ENCODE measurements at places on chromosomes 3 and 15.
A peak's percentile ranks its signal among the peaks of the same experiment; 100 is the strongest.

DNA sequence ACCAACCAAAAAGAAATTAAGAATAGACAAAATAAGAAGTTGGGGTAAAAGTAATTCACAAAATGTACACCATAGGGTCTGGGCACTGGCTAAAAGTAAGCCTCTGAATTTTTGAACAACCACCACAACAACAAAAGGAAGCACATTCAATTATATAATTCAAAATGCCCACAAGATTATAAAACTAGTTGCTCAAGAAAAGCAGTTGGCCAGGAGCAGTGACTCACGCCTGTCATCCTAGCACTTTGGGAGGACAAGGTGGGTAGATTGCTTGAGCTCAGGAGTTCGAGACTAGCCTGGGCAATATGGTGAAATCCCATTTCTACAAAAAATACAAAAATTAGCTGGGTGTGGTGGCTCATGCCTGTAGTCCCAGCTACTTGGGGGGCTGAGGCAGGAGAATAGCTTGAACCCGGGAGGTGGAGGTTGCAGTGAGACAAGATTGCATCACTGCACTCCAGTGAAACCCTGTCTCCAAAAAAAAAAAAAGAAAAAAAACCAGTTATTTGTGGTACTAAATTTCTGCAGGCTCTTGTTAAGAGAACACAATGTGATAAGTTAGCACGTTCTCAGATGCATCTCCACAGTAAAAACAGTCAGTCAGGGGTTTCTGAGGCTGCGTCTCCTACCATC, 6.6 kb upstream of the ATP11B start:
- no peak for DNase-seq

DNA sequence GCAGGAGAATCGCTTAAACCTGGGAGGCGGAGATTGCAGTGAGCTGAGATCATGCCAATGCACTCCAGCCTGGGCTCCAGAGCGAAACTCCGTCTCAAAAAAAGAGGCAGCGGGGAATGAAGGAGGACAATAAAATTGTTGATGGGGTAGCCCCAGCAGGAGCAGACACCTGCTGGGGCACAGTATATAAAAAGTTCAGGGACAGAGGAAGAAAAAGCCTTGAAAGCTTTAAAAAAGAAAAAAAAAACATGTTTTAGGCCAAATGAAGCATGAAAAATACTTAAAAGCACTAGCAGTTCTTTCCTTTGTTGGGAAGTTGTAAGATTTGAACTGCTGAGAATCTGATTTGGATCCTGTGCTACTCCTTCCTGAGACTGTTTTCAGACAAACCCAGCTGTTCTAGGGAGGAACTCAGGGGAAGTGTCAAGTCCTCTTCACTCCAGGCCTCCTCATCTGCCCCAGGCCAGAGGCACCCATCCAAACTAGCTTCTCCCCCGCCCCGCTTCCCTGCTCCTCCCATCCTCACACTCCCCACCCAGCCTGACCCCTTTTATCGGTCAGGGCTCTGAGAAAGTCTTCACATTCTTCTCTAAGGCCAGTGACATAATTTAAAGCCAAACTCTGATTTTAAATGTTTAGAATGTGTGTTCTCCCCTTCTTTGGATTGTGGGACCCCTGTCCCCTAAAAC, 4.9 kb downstream of the IL17RD start:
- DNase-seq, result no peak

DNA sequence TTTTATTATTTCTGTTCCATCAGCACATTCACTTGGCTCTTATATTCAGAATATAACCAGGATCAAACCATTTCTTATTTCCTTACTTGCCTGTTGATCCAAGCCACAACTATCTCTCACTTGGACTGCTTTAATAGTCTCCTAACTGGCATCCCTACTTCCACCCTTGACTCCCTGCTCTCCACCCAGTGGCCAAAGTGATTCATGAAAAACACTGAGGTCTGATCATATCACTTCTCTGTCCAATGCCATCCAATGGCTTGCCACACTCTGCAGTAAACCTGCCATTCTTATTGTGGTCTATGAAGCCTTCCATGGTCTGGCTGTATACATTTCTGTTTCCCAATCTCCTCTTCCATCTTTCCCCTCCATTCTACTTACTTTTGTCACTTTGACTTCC, 576.1 kb downstream of the PDCD6IP start:
- no peak for DNase-seq

DNA sequence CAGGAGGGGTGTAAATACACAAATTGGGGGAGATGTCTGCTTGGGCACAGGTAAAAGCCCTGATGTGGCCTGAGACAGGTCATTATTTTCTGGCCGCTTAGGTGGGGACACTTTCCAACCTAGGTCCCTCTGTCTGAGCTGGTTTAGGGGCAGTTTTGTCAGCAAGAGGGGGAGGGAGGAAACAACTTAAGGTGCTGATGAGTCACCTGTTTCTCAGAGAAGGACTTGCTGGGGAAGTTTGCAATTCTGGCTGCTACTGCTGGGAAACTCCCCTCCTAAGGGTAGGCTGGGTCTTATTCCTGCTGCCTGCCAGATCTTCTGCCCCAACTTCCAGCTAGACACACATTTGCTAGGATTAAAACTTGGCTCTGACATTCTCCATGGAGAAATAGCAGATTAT, 4.8 kb upstream of the RHOV start:
- peak; percentile 65 for DNase-seq

DNA sequence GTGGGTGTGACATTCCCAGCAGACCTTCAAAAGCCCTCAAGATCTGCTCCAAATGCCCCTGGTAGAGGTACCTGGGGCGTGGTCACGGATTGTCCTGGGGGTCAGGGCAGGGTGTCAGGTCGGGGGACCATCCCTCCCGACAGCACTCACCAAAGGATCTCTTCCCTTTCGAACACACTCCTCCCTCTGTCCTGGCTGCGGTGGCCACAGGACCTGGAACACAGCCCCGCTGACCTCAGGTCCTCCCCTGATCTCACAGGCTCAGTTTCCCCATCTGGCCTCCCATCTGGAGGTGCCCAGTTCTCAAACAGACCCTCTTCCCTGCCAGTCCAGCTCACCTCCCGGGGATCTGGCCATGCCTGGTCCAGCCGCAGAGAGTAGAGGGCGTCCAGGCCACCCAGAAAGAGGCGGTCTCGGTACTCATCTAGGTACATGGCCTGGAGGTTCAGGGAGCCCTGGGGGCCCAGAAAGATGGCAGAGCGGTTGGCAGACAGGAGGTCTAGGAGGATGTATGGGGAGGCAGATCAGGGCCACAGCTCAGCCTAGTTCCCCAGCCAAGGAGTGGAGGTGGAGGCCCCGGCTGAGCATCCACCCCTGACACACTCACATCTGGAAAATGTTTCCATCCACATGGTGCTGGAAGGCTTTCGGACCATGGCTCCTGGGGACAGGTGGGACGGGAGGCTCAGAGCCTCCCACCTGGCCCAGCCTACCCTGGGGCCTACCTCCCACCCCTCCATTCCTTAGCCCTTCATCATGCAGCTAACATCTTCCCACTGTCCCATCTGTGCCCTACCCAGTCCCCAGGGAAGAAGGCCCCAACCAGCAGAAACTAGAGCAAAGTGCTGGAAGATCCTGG, 2.3 kb downstream of the SEMA3G start:
- DNase-seq, result no peak
